ENCODE measurements at places on chromosomes 2 and 18. TPM values are rescaled to one million over a fixed set of nuclear protein-coding genes. Genes with fewer than 3 reads are reported as not detected.

DNA sequence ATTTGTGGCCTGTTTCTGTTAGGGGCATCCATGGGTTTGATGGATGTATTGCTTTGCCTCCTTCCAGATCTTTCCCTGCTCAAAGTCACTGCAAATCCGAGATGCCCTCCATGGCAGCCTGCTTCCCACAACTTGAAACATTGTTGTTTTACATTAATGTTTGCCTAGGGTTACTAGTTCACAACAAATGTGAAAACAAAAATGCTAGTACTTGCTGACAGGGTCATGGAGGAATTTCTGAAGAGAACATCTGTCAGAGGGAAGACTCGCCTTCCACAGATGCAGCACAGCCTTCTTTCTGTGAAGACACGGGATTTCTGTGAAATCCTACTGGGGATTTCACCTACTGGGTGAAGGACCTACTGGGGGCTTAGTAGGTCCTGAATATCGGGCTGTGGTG lies 260.0 kb upstream of the FN1 start:
- DNase-seq, result no peak

DNA sequence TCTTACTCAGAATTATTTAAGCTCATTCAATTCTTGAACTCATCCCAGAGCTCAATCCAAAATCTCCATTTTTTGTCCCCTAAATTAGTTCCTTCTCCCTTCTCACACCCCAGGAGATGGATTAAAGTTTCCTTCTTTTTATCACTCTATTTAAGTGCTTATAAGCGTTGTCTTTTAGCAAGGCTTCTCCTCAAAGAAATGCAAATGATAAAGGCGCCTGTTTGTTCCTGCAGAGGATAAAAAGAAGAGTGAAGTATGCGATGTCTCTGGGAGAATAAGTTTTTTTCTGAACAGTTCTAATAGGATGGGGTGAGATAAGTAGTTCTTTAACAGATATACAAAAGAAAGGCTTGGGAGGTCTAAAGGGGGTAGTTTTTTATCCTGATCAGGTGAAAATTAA lies 303.3 kb downstream of the CNTNAP5 start:
- peak; percentile 43 for DNase-seq

- no peak for DNase-seq
Observed at GRCh38 chr2:106341666-106342065, 126.5 kb downstream of the RGPD3 start.

Gene TMEM247
- total RNA-seq, result not detected
